Mesothelial cell of epicardium (in vitro differentiated cells): ENCODE measurements at places on chromosomes 1 and 21. TPM values are rescaled to one million over a fixed set of nuclear protein-coding genes. Genes with fewer than 3 reads are reported as not detected.

GRCh38 chr1:234865171-234866006 is 255.4 kb upstream of the IRF2BP2 start:
- DNase-seq: no peak

DNA sequence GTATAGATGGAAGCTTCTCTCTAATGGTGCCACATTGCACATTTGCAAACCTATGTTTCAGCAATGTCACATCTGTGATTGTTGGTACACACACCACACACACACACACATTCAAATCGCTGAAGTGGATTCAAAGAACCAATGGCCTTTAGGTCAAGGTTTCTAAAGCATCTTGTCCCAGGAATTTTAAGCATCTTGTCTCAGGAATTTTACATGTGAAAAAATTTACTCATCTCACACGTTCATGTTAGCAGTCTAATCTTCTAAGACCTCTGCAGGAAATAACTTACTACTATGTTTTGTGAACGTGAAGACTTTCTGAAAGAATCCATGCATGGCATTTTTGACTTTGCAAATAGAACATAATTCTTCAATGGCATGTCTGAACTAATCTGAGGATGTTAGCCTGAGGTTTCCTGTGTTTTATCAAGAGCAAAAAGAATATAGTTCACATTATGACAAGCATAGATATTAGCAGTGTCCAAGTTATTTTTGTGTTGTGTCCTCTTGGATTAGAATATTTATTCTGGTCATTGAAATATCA is 125.1 kb downstream of the CYYR1 start:
- no peak for DNase-seq

The GBP7 gene
- total RNA-seq: not detected in 3 replicates

DNA sequence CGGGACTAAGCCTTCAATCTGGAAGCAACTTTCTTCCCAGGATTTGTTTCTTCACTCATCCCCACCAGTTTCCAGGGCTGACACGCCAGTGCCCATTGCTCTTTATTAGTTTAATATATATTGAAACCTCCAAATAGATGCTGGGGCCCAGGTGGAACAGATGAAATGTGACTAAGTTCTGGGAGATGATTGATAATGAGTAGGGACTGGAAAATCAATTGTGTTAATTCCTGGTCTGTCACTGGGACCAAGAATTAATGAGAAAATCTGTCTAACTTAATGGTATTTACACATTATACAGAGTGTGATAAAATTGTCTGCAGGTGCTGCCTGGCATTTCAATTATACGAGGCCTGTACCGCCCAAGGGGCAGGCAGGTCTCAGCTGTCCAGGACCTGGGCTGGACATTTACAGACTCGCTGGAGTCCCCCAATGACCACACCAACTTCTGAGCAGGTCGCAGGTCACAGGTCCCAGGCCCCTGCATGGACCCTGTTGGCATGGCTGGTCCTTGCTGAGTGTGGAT is 35.8 kb downstream of the UBIAD1 start:
- DNase-seq: no peak

DNA sequence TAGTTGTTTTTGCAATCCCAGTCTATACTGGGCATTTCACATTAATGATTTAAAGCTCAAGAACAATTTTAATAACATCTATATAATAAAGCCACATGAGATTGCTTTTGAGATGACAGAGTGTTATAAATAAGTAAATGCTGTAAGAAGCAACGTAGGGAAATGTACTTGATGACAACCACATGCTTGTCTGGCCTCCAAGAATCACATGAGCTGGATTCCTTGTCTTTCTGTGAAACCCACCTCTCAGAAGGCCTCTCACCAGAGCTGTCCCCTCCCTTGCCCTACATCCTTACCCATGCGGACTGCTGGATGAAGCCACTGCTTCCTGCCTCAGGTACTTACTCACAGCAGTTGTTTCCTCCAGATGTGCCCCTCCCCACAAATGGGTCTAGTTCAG is 145.1 kb upstream of the CTTNBP2NL start:
- DNase-seq: no peak

- DNase-seq: no peak
Measured at GRCh38 chr1:85225624-85226380, 25.0 kb upstream of the SYDE2 start.

DNA sequence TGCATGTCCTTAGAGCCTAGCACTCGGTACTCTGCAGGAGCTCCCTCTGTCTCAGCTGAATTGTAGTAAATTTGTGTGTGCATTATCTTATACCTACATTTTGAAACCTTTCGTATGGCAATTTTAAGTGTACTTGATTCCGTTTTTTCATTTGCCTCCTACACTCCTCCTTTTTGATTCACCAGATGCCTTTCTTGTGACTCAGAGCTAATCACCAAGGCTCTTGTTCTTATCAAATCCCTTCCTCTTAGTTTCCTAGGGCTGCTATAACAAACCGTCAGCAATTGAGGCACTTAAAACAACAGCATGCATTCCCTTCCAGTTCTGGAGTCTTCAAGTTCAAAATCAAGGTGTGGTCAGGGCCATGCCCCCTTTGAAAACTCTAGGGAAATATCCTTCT is 261.0 kb downstream of the ASTN1 start:
- no peak for DNase-seq

The RCAN3 gene
- 9.5 to 14.7 TPM (median 11.8 TPM) in 3 replicates for total RNA-seq

The ADAMTS1 gene
- total RNA-seq: 67.8 to 77.6 TPM (median 72.7 TPM) in 3 replicates

- DNase-seq: no peak
Measured at GRCh38 chr1:151288502-151288901, 6.4 kb downstream of the ZNF687 start.

DNA sequence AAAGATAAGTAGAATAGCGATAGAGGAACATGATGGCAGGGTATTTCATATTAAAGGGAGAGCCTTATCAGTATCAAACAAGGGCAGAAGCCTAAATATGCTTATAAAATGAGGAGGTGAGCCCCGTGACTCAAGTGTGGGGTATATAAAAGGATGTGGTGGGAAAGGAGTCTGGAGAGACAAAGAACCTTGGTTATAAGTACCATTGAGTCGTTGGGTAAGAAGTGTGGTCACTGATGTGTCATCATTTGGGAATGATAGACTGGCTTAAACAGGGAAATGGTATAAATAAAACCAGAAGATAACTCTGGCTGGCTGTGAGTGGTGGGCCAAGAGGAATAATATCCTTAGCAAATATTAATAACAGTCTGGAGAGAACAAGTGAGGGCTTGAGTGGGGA is 10.9 kb upstream of the CD5L start:
- no peak for DNase-seq

DNA sequence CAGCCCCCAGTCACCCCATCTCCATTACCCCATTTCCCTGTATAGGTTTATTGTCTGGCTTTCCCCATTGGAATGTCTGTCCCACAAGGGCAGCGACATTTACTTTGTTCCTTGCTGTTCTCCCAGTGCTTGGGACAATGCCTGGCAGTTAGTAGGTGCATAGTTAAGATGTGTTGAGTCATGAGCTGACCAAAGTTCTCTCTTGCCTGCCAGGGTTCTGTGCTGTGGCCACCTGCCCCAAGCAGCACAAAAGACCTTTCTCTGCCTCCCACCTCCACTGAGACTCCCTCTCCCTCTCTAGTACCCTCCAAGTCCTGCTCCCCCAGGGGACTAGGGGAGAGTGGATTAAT is 40.0 kb downstream of the TMCO4 start:
- DNase-seq: no peak
